ENCODE measurements at places on chromosomes 16 and 17.

DNA sequence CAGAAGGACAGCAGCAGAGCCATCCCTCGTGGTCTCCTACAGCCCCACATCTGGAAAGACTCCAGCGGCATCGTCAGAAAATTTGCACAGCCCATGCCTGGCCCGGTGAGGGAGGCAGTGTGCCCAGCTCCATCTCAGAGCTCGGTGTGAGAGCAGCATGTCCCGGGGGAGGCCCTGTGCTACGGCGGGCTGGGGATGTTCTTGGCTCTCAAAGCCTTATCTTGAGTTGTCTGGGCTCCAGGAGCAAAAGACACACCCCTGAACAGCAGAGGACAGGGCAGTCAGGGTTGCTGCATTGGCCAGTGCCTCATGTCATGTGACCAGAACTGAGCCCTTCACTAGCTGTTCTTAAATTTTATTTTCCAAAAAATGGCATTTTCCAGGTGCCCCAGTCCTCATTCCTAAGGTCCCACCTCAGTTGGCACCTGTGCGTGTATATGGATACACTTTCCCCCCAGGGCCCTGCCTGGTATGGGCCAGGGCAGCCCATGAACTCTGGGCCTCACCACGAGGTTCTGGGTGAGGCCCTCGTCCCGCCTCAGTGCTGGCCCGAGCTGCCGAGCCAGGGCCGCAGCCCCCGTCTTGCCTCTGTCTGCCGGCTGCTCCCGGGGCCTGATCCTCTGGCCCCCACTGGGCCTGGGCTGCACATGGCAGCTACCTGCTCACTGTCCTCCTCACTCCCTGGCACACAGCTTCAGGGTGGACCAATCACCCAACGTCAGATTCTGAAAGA lies 3.0 kb downstream of the NUDT16L1 start:
- DNase-seq = no peak

DNA sequence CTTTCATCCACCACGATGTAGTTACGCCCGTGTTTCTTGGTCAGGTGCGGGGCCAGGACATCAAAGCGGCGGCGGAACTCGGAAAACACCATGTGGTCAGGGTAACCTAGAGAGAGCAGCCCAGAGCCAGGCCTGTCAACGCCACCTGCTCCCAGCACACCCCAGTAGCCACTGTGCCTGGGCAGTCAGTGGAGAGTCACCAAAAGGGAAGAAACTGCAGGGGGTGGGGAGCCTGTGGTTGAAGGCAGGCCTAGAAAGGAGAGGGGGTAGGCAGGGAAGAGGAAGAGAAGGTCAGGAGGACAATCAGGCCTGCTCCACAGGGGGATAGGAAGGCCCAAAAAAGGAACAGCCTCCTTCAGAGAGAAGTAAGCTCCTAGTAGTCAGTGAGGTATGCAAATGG lies 64.1 kb downstream of the PIPOX start:
- DNase-seq = no peak

GRCh38 chr17:32445074-32445415 lies 735 bp downstream of the PSMD11 start:
- DNase-seq = peak; percentile 59

DNA sequence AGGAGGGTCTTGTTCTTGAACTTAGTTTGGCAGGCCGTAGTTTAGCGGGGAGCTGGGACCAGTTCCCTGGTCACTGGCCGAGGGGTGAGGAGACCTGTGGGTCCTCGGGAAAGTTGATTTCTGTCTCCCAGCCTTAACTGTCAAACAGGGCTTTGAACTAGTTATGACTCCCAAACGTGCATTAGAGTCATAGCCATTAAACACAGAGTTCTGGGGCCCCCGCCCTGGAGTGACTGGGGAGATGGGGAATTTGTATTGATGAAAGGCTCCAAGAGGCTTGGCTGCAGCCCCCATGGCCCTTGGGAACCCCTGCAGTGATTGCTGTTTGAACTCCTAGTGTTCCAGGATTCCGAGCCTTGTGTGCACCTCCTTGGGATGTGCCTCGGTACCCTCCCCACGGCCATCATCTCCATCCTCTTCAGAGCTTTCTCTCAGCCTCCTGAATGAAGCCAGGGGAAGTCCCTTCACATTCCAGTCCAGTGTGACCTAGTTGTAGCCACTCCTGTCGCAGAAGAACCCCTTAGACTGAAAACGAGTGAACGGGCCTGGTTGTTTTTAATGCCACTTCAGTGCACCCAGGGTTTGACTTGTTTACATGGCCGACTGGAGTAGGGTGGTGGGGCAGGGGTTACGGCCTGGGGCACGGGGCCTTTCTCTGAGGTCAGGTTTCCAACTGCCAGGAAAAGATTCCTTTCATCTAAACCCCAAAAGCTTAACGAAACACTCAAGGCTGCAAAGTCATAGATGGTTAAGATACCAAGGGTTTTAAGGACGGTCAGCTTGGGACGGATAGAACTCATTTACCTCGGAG lies 1.4 kb downstream of the MPRIP start:
- DNase-seq = peak; percentile 24

- no peak for DNase-seq
These were observed 75.6 kb downstream of the AMFR start for GRCh38 chr16:56349711-56350161.

DNA sequence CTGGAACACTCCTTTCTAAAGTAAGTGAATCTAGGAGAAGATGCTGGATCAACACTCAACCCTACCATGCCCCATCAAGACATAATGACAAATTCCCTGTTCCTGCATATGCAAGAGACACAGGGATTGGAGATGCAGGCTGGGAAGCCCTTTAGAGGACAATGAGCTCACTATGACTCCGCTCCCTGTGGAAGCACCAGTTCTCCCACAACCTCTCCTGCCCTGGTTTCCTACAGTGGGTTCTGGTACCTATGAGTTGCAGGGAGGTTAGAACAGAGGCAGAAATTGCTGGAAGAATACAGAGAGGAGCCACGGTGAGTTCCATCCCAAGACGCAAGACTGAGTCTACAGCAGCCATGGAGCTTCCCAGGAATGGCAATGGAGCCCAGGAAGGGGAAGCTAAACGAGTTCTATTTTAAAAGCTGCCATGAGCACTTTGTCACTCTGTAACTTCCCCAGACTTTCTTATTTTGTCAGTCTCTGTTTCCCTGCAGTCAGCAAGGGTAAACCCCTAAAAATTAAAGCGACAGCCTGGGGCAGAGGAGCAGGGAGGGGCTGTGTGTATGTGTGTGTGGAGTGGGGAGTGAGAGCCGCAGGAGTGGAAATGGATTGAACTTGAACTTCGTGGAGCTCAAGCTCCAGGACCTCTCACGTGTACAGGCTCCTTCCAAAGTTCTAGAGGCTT lies 42.3 kb upstream of the PIK3R6 start:
- no peak for DNase-seq

GRCh38 chr17:58870747-58871146 lies 115.1 kb downstream of the PPM1E start:
- DNase-seq = peak; percentile 19

DNA sequence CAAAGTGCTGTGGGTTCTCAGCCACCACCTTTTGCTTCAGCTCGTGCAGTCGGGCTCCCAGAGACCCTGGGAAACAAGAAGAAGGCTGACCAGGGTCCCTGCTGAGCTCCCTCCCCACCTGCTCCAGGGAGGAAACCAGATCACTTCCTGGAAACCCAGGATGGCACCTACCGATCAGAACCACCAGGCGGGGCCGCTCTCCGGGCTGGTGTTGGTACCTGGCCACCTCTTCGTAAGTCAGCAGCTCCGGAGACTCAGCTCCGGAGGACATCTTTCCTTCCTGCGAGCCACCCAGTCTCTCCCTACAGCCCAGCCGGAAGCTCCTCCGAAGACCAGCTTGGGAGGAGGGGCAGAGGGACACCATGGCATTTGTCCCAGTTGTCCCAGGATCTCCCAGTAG lies 18.9 kb downstream of the MPP3 start:
- DNase-seq = no peak

GRCh38 chr17:82479602-82480001 lies 21.1 kb downstream of the NARF start:
- DNase-seq = no peak

DNA sequence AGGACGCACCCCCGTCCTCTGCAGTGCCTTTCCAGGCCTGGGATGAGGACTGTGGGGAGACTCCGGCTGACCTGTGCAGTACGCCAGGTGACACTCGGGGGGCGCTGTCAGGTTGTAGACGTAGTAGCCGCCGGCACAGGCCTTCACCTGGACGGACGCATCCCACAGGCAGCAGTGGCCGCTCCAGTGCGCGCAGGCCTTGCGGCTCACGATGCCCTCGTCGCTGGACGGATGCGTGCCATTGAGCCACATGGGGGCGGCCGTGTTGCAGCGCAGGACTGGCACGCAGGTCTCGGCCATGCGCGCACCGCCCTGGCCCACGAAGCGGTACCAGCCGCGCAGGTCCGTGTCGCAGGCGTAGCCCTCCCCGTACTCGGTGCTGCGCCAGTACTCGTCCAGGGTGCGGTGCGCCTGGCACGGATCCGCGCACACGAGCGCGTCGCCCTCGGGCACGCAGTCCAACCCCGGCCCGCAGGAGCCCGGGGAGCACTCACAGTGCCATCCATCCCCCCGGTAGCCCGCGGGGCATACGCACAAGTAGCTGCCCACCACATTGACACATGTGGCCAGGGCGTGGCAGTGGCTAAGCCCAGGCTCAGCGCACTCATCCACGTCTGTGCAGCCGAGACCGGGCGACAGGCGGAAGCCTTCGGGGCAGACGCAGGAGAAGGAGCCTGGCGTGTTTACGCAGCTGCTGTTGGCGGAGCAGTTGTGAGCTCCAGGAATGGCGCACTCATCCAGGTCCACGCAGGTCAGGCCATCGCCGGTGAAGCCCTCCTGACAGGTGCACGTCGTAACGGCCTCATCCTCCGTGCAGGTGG lies 3.9 kb downstream of the UMOD start:
- DNase-seq = peak; percentile 45

- DNase-seq = no peak
These were observed 153.4 kb downstream of the TMEM114 start for GRCh38 chr16:8436931-8437330.

- DNase-seq = peak; percentile 81
These were observed 55.2 kb downstream of the PECAM1 start for GRCh38 chr17:64335486-64335885.

- DNase-seq = no peak
These were observed at the start of gene CD19 for GRCh38 chr16:28931801-28932225. CD19 (plus strand) TSS chr16:28931971; CDS start chr16:28932001, 30 bp downstream.

DNA sequence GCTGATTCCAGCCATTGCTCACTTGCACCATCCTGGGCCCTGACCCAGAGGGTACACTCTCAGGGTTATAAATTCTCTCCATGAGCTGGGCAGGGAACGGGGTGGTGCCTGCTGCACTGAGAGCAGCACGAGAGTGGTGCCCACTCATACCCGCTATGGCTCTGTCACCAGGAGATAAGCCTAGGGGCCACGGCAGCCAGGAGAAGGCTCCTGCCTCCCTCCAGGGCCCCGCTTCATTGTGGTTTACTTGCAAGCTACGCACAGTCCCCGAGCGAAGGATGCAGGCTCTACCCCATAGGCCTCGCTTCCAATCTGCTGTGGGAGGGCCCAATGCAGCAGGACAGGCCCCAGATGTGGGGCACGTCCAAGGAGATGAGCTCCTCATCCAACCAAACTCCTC lies 48.5 kb downstream of the VAC14 start:
- DNase-seq = no peak

DNA sequence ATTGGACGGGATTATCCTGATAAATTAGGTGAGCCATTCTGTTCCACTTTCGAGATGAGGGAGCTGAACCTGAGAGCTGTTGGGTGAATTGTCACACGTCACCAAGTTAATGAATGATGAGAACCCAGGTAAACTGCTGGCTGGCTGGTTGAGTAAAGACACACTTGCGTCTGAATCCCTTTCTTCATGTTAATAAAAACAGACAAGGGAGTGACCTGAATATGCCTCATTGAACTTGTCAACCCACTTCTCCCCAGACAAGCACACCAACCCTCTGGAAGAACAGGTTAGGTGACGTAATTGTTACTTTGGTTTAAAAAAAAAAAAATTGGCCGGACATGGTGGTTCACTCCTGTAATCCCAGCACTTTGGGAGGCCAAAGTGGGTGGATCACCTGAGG lies 400.9 kb upstream of the CDH5 start:
- DNase-seq = no peak

DNA sequence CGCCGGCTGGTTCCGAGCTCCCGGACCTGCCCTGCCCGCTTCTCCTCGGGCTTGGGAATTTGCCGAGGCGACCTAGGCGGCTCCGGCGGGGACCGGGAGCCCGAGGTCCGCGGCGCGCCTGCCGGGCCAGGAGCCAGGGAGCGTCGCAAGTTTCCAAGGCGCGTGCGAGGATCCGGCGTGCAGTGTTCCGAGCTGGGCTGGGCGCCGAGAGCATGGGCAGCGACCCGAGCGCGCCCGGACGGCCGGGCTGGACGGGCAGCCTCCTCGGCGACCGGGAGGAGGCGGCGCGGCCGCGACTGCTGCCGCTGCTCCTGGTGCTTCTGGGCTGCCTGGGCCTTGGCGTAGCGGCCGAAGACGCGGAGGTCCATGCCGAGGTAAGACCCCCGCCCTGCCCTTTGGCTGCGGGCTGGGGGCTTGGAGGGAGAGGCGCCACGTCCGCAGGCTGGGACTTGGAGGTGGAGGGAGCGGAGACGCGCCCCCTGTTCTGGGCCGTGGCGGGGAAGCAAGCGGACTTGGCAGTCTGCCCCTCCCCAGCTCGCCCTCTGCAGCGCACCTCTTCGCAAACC lies 668 bp downstream of the MMP15 start:
- DNase-seq = peak; percentile 44

DNA sequence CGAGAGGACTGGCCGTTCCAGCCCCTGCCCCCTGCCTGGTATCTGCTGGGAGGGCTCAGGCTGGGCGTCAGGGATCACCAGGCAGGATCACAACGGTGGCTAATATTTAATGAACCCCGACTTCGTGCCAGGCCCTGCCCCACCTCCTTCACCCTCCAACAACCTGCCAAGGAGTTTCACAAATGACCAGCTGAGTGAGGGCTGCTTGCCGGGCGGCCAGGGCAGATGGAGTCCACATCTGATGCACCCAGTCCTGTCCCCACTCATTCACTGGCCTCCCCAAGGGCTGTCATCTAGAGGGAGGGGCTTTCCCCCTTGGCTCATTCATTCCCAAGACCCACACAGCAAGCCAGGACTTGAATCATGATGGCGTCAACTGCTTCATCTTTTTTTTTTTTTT lies 17.5 kb downstream of the UBALD1 start:
- DNase-seq = no peak

DNA sequence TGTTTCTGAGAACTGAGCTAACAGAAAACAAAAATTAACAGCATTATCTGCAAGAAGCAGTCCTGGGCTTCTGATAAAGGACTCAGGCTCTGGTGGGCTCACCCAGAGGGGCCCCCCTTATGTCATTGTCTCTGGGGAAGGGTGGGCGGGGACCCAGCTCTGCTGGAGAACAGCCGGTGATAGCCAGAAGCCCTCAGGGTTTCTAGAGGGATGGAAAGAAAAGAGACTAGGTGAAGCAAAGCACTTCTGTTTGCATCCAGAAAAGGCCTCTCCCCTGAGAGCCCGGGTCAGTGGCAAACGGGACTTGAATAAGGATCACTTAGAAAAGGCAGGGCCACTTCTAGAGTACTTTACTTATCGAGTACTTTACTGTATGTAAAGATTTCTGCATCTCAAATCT lies 7.0 kb upstream of the CDC42EP4 start:
- peak; percentile 63 for DNase-seq
